ENCODE measurements at places on chromosomes 7 and 10. TPM values are rescaled to one million over a fixed set of nuclear protein-coding genes. Genes with fewer than 3 reads are reported as not detected.

The TRAPPC14 gene
- polyA plus RNA-seq, result 43.8 TPM

The CALHM2 gene
- not detected for polyA plus RNA-seq

The ZNF425 gene
- 0.89 TPM for polyA plus RNA-seq

The CYP2C8 gene
- polyA plus RNA-seq, result not detected

The C10orf90 gene
- not detected for polyA plus RNA-seq

The EVX1 gene
- not detected for polyA plus RNA-seq

The ASB10 gene
- not detected for polyA plus RNA-seq

The SP8 gene
- polyA plus RNA-seq, result 0.23 TPM

The ZNF467 gene
- 8.3 TPM for polyA plus RNA-seq

The OR2A1 gene
- polyA plus RNA-seq, result not detected

GRCh38 chr10:31972519-31973041 lies 43.9 kb upstream of the ARHGAP12 start:
- peak; percentile 71 for DNase-seq

- DNase-seq, result no peak
Measured at GRCh38 chr10:8133146-8133545, 78.7 kb downstream of the GATA3 start.

DNA sequence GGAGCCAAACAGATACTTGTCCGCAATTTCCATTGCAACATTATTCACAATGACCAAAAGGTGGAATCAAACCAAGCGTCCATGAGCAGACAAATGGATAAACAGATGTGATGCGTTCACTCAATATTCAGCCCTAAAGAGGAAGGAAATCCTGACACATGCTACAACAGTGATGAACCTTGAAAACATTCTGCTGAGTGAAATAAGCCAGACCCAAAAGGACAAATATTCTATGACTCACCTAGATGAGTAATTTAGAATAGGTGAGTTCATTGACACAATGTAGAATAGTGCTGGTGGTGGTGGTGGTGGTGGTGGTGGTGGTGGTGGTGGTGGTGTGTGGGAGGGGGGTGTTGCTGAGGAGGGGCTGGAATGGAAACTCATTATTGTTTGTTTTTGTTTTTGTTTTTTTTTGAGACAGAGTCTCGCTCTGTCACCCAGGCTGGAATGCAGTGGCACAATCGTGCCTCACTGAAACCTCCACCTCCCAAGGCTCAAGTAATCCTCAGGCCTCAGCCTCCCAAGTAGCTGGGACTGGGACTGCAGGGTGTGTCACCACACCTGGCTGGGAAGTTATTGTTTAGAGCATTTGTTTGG lies 28.6 kb downstream of the SMKR1 start:
- no peak for DNase-seq

DNA sequence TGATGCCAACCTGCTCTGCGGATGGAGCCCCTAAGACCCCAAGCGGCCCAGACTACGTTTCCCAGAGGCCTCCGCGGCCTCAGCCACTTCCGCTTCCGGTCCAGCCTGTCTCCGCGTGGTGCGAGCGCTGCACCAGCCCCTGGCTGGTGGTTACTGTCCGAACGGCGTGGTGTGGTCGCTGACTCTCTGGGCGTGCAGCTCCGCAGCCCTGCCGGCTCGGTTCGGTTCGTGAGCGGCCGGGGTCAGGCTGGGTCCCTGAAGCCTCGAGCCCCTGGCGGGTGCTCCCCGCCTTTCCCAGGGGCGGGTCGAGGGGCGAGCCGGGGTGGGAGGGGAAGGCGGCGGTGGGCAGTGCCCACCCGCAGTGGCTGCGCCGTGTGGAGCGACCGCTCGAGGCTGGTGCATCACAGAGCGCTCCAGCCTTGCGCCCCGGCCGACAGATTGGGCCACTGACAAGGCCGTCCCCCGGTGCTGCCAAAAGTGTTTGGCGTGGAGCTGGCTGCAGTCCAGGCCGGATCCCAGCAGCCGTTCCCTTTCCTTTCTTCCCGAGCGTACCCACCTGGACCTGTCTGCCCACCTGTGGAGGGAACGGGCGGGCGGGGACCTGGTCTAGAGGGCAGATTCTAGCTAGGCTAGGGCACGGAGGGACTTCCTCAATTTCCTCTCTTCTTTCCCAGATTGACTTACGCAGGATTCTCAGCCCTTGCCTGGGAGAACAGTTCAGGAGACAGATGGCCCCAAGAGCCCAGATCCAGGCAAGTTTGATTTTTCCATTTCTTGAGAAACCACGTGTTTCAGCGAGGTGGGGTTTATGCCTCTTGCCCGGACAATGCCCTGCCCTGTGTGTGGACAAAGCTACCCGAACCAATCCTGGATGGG lies at the start of gene ZNF485:
ZNF485 (plus strand) TSS at position 116 of the 876 bp plus-strand sequence; CDS start at position 729, 613 bp downstream.
- DNase-seq, result peak; percentile 89

DNA sequence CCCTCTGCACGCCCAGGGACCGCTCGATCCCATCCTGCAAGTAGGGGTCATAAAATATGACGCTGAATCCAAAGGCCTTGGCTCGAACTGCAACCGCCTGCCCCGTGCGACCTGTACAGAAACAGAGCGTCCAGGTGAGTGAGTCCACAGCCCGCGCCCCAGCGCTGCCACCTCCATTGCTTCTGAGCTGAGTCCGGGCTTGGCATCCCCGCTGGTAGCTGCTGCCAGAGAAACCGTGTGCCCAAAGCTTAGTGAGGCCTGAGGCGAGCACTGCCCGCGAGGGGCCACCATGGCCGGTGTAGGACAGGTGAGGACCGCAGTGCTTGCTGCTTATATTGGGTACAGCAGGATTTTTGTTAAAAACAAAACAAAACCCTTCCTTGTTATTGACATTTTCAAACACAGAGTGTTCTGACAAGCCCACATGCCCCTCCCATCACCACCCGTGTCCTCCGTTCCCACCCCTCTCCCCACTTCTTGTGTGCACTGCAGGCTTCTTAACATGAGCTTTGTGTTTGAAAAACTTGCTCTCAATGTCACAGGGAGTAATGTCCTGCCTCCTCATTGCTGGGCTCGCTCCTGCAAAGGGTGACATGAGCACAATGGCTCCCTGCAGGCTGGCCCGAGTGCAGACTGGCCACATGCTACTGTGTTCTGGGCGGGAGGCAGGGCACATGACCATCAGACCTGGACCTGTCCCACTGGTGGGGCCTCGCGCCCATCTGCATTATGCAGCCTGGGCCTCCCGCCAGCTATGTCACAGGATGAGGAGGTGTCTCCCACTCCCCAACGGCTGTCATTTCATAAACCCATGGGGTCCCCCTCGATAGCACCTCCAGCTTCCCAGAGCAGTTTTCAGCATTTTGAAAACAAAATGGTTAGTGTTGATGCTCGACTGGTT lies 52.9 kb downstream of the ZRANB1 start:
- DNase-seq, result no peak

DNA sequence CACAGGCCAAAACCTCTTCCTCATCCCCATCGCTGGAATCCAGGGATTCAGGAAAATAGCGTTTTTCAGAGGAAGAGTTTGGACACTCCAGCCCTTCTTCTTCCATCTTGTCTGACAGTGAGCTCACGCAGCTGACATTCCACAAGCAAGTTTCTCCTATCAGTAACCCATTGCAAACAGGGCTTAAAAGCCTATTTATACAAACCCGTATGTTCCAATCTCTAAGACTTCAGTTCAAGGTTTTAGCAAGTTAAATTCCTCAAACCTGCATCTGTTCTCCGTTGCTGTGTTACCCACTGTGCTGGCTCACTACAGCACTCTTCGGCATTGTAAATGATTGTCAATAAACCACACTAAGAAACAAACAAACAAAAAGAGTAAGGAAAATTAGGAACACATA lies 373 bp downstream of the DHX32 start:
- no peak for DNase-seq

DNA sequence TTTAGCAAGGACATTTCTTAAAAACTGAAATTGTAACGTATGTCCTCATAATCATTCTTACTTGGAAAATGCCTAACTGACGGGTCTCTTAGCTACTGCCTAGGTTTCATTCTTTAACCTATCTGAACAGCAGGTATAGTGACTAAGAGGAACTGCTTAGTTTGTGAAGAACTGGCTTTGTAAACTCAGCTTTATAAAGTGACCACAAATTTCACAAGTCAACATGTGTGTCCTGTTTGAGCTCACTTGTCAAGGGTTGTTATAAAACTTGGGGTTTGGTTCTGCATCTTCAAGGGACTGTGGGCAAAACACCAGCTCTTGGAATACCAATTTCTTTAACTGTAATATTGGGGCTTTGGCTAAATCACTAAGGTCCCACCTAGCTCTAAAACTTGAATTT lies 32.2 kb downstream of the MRPS33 start:
- DNase-seq, result no peak

DNA sequence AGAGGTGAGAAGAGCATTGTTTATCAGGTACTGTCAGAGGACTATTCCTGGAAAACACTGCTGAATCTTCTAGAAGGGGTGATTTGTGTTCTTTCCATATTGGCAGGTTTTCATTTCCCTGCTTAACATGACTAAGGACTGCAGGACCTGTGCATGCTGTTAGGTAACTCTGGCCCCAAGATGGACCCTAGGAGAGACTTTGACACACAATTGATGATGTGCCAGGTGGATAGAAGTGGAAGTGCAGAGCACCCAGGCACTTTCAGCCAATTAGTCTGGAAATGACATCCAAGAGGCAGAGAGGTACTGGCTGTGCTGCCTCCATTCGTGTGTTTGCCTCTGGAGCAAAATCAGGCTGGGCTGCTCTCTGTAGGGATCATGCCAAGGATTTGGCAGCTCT lies 496.3 kb upstream of the GALNT17 start:
- no peak for DNase-seq

DNA sequence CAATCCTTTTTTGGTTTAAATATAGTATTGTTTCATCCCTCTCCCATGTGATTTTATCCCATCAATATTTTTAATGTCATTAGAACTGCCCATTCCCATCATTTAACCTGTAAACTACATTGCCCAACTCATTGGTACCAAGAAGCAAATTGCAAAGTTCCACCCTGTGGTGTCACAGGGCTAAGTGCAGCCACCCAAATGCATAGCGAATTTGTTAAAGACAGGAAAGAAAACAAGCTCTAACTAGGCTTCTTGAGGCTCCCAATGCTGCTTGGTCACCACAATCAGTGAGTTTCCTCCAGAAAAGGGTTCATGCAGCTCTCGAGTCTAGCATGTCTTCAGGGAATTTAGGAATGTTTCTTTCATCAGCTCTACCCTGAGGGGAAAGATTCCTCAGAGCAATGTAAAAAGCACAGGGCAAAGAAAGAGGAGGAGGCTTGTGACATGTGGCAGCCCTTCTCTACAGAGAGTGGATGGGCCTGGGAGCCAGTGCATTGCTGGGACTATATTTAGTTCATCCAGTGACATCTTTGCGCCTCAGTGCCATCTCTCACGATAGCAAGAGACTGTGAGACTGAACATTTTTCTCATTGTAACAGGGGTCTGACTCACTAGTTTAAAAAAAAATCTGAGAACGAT lies 58.1 kb downstream of the CAV1 start:
- no peak for DNase-seq

GRCh38 chr7:15709978-15710377 lies 23.5 kb upstream of the MEOX2 start:
- no peak for DNase-seq

DNA sequence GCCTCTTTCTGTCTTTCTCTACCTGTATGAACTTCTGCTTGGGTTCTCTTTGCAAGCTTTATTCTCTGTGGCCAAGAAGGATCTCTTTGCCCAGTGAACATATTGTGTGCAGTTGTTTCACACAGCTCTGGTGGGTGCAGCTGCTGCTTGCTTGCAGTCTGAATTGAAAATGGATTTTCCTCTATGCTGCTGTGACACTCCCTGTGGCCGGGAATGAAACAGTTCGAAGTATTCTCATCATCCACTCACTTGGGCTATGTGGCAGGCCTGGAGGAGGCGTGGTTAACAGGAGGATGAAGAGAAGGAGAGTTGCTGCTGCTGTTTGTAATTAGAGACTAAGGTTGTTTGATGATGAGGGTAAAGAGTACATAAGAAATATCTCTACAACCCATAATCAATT lies 28.4 kb upstream of the ITGA8 start:
- DNase-seq, result no peak

GRCh38 chr7:103664577-103664976 lies 218.6 kb upstream of the SLC26A5 start:
- no peak for DNase-seq

- DNase-seq, result no peak
Measured at GRCh38 chr10:112601214-112602090, 154.4 kb downstream of the VTI1A start.

DNA sequence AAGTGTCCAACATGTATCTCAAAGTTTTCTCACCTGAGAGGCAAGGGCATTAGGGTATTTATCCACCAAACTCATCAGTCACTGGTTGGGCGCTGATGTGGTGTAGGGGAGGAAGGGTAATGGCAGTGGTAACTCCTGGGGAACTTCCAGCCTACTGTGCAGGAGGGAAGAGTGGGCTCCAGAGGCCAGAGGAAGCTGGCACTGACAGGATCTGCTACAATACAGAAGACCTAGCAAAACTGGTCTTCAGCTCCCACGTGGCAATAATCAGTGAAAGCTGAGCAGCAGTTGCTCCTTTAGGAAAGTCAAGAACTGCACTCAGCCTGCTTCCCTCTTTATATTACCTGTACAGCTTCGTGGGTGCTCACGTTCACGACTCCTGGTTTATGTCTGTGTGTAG lies 17.2 kb upstream of the CAMK2G start:
- DNase-seq, result no peak

DNA sequence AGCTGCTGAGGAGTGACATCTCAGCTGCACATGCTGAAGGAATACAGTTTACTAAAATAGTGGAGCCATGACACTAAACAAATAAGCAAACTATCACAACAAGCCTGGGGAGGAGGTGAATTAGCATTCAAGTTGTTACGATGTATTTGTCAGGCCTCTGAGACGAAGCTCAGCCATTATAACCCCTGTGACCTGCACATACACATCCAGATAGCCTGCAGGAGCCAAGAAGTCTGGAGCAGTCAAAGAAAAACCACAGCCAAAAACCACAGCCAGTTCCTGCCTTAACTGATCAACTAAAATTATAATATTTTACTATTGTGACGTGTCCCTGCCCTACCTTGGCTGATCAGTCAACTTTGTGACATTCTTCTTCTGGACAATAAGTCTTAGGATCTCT lies 68.6 kb downstream of the NSUN6 start:
- DNase-seq, result no peak

GRCh38 chr7:96899108-96899507 lies 106.2 kb upstream of the DLX6 start:
- no peak for DNase-seq

- DNase-seq, result no peak
Measured at GRCh38 chr10:129157185-129157584, 309.9 kb upstream of the MGMT start.

GRCh38 chr10:116146372-116147140 lies 126.5 kb downstream of the GFRA1 start:
- DNase-seq, result no peak

DNA sequence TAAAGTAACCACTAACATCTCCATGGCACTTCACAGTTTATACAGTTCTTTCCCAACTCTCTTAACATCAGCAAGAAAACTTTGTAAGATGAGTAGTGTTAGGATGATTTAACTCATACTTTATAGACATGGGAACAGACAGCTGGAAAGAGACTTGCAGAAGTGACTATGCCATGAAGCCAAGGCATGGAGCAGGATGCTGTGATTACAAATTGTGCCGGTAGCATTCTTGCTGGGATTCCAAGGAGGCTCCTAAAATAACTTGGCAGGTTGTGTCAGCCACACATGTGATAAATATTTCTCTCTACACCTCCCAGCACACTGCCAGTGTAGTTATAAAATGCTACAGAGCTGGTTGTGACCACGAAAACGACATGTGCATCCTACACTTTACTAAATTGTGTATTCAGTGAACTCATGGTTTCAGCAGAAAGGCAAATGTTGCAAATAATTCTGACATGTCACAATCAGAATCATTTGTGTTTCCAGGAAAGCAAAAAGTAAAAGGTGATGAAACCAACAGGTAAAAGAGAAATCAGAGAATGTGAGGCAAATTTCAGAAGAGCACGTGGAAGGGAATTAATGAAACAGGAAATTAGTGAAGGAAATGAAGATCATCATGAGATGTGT lies 5.6 kb upstream of the CYP3A4 start:
- DNase-seq, result no peak

GRCh38 chr10:103512591-103513379 lies 19.3 kb downstream of the NEURL1 start:
- no peak for DNase-seq

All from K562 (cell line).